ENCODE measurements at places on chromosomes 3 and 15.

GRCh38 chr3:162994165-162994564, 1497.6 kb downstream of the OTOL1 start:
- no peak for DNase-seq

DNA sequence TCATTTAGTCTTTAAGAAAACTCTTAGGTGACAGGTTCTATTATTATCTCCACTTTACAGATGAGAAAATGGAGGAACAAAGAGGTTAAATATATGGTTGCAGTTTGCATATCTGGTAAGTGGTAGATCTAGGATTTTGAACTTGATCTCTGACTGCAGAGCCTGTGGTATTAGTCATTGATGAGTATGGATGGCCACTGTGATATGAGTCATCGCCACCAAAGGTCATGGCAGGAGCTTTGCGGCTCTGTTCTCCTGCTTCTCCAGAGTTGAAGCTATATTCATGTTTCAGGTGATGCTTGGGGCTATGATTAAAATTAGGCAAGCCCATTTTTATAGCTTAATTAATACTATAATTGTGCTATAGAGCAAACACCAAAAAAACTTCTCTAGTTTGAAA, 306.2 kb upstream of the DPPA4 start:
- DNase-seq = no peak

- no peak for DNase-seq
These were observed 455.8 kb downstream of the GABRG3 start for GRCh38 chr15:27426805-27427204.

DNA sequence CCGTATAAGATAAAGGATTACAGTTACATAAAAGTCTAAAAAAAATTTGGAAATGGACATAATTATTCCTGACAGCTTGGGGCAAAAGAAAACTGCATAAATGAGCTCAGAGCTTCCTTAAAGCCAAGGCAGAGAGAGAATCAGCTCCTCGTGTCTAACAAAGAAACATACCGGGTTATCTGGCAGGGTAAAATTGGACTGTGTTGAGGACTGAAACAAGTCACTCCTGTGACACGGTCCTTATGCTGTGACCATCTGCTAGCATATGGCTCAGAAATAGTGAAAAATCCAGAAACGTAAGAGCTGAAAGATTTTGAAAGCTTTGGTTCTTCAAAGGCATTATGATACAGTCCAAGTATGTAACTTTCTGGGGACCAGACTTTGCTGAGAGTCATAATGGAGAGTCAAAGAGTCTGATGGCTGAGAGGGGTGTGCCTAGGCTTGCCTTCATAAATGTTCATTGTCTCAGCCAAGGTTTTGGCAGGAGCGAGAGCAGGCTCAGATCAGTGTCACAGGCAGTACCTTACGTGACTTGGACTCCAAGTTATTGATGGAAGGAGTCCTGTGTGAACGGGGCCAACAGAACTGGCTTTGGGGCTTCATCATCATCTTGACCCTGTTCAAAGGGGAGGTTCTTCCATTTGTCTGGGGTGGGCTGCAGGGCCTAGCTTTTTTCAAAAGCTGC, 12.5 kb downstream of the MAP6D1 start:
- DNase-seq = peak; percentile 74

- DNase-seq = no peak
These were observed 339.0 kb upstream of the PROK2 start for GRCh38 chr3:72123908-72124441.

DNA sequence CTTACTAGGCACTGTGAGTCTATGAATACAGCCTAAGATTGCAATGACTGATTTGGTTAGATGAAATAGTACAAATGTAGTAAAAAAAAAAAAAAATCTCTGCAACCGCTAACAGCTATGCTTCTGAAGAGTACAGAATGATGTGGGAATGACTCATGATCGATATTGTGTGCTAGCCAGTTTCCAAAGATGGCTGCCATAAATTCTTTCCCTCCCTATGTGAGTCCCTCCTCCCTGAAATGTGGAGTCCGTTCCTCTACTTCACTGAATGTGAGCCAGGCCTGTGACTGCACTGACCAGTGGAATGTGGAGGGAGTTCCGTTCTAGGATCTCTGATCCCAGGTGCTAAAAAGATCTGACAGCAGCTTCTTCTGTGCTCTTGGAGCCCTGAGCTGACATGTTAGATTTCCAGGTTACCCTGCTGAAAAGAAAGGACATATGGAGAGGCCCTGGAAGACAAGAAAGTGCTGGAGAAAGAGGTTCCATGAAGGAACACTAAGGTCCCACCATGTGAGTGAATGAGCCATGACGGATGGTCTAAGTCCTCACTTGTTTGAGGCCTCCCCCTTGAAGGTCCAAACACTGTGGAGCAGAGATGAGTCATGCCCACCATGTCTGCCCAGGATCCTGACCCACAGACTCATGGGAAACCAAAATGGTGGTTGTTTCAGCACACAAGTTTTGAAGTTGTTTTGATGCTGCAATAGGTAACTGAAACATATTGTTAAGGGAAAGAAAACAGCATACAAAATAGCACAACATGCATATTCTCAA, 46.3 kb downstream of the DGKG start:
- no peak for DNase-seq

- no peak for DNase-seq
These were observed 143.9 kb upstream of the UMPS start for GRCh38 chr3:124586126-124587052.

DNA sequence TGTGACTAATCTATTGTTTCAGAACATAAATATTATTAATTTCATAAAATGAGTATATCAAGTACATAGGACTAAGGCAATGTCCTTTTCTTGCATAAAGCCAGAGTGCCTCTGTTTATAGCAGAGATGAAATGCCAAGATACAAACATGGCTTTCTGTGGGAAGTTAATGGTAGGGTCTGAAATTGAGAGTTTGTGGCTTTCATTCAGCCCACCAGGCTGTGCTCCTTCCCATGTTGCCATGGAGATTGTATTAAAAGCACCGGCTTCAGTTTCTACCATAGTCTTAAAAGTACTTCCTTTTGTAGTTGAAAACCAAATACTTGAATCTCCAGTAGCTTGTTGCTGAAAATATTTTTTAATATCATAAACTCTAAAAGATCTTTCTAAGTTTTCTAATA, 114.0 kb downstream of the LRRC28 start:
- no peak for DNase-seq

DNA sequence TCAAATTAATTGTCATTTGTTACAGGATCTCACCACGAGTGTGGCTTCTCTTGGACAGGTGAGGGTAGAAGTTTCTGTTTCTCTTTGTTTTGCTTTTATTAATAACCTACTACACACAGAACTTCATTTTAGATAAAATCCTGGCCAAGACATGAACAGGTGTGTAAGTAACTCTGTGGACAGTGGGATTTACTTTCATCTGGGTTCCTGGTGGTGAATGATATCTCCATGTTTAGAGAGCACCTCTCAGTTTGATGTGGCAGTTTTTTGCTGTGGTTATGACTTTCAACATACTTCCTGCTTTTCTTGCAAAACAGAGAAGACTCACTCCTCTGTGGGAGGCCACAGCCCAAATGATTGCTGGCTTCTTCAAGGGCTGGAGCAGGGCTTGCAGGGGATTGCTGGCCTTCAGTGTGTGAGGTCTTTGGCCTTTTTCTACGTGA, 71.1 kb upstream of the XCR1 start:
- no peak for DNase-seq

- no peak for DNase-seq
These were observed 1.8 kb downstream of the HES1 start for GRCh38 chr3:194137506-194138474.

DNA sequence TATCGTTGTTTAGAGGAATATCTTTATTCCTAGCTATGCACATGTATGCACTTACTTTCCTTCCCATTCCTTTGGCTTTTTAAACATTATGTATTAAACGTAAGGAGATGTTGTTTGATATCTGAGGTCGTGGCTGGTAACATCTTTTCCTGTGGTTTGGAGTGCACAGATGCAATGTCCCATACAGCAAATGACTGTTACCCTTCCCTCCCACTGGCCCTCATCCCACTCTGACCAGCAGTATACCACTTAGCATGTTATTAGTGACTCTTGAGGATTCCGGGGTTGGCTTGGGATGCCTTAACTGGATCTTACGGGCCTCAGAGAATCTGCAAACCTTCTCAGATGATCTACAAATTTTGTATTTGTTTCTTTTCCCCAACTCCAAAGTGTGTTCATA, 34.5 kb downstream of the TGFBR2 start:
- no peak for DNase-seq

GRCh38 chr3:149717391-149718056, 34.8 kb downstream of the COMMD2 start:
- no peak for DNase-seq

DNA sequence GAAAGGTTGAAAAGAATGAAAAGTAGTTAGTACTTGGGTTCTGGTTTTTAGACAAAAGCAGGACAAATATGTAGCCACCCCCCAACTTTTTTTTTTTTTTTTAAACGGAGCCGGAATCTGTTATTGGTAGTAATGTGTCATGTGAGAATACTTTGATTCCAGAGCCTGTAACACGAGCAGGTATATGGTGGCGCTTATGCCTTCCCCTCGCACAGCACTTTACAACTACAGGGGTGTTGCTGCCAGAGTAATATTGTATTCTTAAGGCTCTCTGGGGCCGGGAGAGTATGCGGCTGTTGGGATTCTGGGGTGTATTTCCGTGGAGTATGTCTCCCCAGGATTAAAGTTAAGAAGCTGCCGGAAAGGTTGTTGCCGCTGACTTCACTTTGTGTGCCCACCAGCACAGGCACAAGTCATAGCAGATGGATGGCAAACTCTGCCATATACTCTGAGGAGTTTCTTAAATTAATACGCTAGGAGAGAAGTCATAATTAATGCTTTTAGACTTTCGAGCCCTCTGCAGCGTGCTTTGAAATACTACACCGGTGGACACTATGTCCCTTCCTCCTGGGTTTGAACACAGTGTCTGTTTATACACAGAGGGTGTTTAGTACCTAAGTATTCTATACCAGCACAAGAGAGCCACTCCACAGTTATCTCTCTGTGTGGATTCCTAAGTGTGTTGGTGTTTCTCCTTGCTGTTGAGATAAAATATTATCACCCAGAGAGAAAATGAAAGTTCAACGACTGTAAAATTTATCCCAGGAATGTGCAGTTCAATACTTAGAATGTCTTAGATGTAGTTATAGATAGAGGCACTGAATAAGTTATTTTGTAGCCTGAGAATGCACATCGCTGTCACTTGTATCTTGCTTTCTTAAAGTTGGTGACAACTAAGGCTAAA, 1.4 kb downstream of the MBNL1 start:
- DNase-seq = no peak

DNA sequence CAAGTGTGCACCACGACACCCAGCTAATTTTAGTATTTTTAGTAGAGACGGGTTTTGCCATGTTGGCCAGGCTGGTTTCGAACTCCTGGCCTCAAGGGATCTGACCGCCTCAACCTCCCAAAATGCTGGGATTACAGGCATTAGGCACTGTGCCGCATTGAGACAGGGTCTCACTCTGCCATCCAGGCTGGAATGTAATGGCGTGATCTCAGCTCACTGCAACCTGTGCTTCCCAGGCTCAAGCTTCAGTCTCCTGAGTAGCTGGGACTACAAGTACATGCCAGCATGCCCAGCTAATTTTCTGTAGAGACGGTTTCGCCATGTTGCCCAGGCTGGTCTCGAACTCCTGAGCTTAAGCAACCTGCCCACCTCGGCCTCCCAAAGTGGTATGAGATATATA, 51.6 kb downstream of the ACAD9 start:
- no peak for DNase-seq

DNA sequence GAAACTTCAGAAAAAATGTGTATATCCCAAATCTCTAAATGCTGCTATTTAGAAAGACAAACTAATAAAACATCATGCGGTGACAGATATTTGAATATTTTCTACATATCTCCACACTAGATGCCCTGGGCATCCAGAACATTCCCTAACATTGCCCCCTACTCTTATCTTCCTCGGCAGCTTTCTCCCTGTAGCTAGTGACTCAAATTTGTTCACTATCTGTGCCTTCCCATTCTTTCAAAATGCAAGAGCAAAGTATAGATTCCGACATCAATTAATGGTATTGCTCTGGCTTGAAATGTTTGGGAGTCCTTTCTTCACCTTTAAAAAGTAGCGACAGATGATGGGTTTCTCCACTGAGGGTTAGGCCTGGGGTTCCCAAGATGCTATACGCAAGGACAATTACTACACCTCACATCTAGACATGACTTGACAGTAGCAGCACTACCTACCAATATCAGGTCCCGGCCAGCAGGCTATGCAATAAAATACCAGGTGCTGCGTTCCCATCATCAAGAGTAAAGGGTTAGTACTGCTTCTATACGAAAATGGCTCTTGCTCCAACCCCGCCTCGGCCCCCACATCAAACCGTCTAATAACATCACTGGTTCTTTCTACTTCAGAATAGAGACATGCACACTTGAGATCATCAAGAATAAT, 631 bp downstream of the UBR1 start:
- no peak for DNase-seq

DNA sequence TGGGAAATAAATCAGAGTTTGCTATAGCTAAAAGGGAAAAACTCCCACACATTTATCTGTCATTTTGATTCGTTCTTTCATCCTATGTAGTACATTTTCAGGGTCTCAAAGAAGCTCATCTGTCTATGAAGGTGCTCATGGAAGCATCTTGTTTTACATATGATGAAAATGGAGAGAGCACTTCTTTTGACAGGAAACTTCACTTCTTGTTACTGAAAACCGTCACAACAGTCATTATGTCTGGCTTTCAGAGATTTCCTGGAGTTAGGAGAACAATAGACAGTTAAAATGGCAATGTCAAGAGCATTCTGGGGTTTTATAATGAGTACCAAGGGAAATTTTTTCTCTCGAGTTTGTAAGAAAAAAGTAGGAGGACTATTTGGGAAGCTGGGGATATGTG, 83.3 kb downstream of the TMEM108 start:
- no peak for DNase-seq

DNA sequence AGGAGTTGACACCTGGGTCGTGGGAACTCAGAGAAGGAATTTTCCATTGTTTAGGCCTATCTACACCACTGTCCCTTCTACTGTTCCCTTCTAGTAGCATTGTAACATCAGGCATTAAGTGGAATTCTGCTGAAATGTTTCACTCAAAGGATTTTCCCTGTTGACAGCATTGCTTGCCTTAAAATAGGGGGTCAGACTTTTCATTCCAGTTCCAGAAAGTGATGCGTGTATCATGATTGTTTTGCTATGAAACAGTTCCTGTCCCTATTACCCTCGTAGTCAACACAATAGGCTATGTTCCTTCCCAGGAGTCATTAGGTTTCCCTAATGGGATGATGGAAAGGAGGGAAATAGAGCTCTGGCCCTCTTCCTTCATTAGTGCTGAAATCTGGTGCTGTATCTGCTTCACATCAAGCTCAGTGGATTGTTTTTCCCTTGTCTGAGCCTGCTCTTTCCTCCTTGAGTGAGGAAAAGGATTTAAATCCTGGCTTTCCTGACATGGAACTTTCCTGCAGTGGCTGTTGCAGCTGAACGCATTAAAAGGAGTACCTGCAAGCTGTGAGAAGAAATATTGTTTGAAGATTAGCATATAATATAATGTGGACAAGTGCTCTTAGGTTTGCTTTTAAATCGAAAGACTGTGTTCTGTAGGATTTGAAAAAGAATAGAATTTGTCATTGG, 195.9 kb downstream of the KLHL25 start:
- DNase-seq = no peak

GRCh38 chr3:154973851-154974250, 106.3 kb upstream of the MME start:
- DNase-seq = no peak

Measured in cerebellar nuclear complex (tissue), 1 donor.